Fibroblast of skin of right biceps (primary cell): ENCODE measurements at places on chromosomes 7 and 10.

- DNase-seq: no peak
These were observed 81.6 kb upstream of the SAMD8 start for GRCh38 chr10:75029857-75030256.

DNA sequence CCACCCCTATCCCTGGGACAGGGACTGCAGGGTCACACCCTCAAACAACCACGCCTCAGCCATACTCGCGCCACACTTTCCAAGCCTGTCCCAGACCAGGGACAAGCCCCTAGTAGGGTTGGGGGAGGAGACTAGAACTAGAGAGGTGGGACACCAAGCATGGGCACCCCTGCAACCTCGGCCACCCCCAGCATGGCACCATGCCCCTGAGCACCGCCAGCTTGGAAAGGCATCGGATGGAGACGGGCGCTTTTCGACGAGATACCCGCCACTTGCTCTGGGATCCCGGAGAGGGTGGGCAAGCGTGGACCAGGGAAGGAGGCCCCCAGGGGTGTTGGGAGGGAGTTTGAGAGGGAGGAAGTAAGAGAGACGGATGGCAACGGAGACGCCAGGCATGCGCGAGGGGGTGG lies 13.1 kb upstream of the KMT2E start:
- no peak for DNase-seq

DNA sequence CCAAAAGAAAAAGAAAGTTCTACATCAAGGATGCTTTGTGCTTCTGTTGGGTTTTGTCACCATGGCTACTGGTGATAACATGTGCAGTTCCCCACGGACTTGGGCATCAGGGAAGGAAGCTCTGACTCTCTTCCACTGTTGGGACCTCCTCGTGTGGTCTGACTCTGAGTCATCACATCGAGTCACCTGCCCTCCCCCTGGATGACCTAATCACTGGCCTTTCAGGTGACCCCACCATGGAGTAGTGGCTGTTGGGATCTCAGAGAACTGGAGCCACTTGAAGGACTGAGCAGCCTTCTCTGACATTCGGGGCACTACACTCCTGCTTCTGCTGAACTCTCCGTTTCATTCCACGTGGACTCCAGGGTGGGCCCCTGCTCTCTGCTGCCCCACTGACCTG lies 60.8 kb upstream of the DOCK1 start:
- peak; percentile 33 for DNase-seq

- DNase-seq: peak; percentile 51
These were observed 537 bp downstream of the FOXK1 start for GRCh38 chr7:4682621-4683042.

DNA sequence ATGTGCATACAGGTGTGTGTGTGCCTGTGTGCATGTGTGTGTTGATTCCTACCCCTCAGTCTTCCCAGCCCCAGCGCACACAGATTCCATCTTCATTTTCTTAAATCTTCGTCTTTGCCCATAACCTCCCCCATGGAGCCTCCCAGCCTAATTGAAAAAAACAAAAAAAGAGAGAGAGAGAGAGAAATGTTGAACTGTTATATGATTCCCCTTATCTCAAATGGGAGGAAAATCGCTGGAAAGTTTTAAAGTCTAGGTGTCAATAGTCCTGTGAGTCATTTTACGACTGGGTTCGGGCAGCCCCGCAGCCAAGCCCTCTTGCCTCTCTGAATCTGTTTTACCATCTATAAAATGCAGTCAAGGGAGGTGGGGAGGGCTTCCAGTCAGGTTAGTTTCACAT lies 60.9 kb downstream of the SPOCK2 start:
- peak; percentile 17 for DNase-seq

DNA sequence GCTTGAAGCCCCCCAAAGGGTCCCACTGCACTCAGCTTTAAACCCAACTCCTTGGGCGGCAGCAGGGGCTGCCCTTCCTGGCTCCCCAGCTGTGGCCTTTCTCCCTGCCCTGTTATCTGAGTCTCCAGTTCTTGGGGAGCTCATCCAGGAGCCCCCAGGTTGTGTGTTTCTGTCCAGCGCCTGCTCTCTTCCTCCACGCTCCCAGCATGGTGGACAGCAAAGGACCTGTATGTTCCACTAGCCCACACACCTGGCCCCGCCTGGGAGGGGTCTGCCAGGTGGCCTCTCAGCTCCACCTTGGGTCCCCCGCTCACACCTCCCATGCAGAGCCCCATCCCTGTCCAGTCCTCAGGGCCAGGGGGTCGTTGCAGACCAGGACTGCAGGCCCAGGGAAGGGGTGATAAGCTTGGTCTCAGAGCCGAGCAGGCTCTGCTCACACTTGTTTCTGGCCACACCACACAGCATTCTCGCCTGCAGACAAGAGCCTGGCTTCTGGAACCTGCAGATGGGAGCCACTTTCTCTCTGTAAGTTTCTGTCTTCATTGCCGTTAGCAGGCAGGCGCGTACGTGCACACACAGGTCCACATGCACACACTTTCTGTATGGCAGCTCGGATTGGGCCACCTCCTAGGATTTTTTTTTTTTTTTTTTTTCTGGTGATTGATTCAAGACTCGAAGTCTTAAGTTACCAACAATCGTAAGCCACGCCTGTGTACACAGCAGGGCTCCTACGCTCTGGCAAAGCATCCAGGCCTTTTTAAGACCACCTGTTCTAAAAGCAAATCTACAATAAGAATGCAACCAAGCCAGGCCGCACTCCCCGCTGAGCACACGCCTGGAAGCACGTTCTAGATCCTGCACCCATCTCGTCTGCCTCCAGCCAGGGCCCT lies 104.6 kb downstream of the CYTH3 start:
- no peak for DNase-seq

DNA sequence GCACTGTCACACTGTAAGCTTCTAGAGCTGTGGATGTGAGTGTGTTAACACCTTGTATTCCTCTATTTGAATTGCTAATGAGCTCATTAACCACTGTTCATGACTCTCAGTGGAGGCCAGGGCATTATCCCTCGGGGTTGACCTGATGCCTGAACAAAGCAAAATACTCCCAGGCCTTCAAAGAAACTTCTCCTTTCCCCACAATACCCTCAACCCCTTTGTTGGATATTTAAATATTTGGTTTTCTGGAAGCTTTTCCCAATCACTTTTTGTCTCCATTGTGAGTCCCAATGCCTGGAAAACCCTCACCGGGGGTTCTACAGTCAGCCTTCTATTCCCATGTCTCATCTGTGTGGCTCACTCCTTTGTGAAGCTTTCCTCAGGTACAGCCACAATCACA lies 780.1 kb downstream of the PHTF2 start:
- no peak for DNase-seq

- peak; percentile 87 for DNase-seq
These were observed 38.0 kb downstream of the EGFR start for GRCh38 chr7:55056577-55057480.

- DNase-seq: no peak
These were observed 85.0 kb downstream of the BTRC start for GRCh38 chr10:101438881-101439391.

DNA sequence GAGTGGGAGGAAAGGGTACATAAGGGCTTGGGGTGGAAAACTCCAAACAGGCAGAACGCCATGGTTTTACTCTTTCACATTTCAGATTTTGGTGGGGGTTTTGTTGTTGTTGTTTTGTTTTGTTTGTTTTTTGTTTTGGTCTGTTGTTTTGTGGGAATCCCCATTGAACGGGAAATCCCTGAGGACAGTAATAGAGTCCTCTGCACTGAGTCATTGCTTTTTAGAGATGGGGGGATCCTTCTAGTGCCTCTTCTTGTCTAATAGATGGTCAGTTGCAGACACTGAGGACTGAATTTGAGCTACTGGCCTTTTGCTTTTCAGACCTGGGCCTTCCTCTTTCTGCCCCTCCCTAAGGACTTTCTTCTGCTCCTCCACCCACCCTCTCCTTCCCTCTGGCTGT lies 20.0 kb downstream of the TRPV5 start:
- no peak for DNase-seq

GRCh38 chr7:117188949-117189592 lies 133.8 kb downstream of the WNT2 start:
- DNase-seq: peak; percentile 44

DNA sequence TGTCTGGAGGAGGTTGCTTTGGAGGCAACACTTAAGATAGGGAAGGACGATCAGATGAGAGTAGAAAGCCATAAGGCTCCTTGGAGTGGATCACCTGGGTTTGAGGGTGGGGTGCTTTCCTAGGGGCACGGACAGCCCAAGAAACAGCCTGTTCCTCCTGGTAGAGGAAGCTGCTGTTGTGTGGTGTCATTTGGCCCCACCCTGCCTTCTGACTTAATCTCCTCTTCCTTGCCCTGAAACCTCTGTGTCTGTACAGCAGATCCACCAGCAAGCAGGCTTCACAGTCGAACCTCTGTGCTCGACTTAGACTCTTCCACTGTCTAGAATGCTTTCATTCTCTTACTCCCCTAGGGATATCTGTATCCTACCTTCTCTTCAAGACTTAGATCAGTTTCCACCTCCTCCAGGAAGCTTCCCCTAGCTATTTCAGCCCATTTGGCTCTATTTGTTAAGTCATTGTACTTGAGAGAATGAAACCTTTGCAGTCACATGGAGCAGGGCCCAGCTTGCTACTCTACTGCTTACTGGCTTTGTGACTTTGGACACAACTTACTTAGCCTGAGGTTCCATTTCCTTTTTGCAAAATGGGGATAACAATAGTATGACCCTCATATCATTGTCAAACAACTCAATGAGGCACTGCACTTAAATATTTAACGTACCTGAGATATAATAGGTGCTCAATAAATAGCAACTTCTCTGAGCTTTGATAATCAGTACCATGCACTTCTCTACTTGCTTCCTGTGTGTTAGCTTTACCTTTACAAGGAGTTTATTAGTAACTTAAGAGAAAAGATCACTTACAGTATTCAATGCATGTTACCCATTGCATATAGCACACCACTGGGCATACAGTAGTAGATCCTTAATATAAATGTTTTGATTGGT lies 5.0 kb downstream of the MXI1 start:
- no peak for DNase-seq

DNA sequence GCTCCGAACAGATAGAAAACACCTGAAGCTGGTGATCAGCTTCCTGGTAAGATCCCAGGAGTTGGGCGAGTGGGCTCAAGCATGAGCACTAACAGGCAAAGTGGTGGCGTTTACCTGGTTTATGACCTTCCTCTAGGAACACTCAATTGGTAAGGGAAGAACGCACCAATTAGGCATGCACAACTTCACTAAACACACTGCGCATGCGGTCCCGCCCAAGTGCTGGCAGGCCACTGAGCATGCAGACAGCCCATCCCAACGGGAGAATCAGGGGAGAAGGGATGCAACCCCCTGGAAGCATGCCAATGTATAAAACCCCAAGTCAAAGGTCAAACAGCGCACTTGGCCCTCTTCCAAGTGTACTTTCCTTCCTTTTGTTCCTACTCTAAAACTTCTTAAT lies 70.4 kb downstream of the LYZL2 start:
- no peak for DNase-seq

DNA sequence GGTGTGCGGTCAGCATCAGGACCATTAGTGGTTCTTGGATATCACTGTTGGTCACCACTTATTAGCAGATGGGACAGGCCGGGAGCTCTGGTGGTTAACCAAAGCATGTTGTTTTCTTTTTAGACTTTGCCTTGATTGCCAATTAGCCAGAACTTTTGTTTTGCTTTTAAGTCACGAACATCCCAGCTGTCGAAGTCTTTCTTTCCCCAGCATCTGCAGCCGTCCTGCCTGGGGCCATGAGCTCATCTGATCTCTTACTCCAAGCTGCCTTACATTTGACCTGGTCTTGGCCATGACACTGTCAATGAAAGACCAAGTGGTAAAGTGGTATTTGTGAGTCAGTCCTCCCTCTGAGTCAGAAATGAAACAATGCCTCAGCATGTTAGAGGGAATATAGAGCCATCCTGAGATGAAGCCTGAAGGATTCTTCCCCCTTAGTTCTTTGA lies 53.9 kb upstream of the CREB5 start:
- DNase-seq: peak; percentile 88

GRCh38 chr7:35866186-35866585 lies 65.3 kb downstream of the SEPTIN7 start:
- no peak for DNase-seq

GRCh38 chr10:33064706-33065105 lies 106.7 kb upstream of the ITGB1 start:
- no peak for DNase-seq
